ENCODE measurements at places on chromosomes 16 and 17.
A peak's percentile ranks its signal among the peaks of the same experiment; 100 is the strongest.

DNA sequence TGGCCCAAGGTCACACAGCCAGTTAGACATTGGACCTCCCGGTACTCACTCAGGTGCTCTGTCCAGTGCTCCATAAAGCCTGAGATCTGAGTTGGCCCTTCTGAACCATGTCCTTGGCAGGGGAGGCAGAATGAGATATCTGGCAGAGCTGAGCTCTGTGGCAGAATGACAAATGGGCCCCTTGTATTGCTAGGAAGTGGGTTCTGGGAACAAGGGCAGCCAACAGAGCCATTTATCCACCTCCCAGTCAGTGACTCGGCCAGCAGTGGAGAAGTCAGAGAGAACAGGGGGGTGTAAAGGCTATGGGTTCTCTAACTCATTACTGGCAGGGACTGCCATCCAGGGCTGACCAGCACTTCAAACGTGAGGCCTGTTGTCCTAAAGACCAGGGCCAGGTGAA is 117.1 kb upstream of the NLRP1 start:
- no peak for DNase-seq

DNA sequence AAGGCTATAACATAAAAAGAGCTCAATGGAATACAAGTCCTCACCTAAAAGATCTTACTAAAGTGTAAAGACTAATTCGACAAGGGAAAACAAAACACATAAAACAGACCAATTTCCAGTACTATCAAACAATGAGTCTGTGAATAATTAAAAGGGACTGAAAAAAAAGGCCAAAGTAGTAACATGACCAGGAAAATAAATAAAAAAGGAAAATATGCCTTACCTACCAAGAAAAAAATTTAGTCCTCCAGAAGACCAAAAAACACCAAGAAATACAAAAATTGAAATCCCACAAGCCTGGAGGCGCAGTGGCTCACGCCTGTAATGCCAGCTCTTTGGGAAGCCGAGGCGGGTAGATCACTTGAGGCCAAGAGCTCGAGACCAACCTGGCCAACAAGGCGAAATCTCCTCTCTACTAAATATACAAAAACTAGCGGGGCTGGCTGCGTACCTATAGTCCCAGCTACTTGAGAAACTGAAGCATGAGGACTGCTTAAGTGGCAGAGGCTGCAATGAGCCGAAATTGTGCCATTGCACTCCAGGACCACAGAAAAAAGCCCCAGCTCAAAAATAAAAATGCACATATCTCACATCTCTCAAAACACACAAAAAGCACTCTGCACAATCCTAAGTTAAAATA is 60.8 kb downstream of the TEX14 start:
- DNase-seq, result peak; percentile 2

GRCh38 chr16:2715966-2716885 is 3.8 kb downstream of the PRSS27 start:
- DNase-seq, result no peak

GRCh38 chr16:89184677-89184932 is 13.1 kb downstream of the CDH15 start:
- no peak for DNase-seq

DNA sequence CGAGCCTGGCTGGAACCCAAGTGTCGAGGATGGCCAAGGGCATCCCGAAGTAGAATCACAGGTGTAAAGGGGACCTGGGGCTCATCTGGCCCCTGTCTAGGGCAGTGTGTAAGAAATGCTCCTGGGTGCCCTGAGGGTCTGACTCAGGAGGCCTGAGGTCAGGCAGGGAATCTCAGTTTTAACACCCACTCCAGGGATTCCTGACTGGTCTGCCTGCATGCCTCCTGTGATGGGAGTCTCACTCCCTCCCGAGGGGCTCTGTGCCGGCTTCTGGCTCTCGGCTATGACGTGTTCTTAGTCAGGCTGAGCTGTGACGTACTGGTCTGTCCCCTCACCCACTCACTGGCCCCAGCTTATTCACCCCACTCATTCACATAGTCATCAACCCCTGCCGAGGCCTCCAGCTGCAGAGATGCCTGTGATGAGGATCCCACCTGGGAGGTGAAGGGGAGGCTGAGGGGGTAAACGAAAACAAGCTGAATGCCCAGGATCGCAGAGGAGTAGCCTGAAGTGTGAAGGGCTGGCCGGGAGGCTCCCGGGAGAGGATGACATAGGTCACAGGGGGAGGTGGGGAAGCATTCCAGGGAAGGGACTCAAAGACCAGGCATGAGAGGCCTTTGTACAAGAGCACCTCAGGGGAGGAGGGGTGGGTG is 23.8 kb downstream of the FAM83G start:
- no peak for DNase-seq

- DNase-seq, result no peak
Measured at GRCh38 chr16:4588386-4588785, 26.3 kb downstream of the UBALD1 start.

DNA sequence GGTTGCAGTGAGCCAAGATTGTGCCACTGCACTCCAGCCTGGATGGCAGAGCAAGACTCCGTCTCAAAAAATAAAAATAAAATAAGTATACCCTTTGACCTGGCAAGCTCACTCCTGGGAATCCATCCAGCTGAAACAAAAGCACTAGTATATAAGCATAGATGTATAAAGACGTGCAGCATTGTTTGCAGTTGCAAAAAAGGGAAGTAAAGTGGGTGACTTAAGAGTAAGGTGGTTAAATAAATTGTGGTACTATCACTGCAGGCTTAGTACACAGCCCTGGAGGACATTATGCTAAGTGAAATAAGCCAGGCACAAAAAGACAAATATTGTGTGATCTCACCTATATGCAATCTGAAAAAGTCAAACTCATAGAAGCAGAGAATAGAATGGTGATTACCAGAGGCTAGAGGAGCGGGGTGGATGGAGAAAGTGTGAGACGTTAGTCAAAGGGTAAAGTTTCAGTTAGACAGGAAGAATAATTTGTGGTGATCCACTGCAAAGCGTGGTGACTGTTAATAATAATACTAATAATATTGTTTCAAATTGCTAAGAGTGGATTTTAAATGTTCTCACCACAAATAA is 113.0 kb downstream of the MYO1D start:
- no peak for DNase-seq

GRCh38 chr17:56978441-56979090 is 635 bp downstream of the SCPEP1 start:
- DNase-seq, result no peak

DNA sequence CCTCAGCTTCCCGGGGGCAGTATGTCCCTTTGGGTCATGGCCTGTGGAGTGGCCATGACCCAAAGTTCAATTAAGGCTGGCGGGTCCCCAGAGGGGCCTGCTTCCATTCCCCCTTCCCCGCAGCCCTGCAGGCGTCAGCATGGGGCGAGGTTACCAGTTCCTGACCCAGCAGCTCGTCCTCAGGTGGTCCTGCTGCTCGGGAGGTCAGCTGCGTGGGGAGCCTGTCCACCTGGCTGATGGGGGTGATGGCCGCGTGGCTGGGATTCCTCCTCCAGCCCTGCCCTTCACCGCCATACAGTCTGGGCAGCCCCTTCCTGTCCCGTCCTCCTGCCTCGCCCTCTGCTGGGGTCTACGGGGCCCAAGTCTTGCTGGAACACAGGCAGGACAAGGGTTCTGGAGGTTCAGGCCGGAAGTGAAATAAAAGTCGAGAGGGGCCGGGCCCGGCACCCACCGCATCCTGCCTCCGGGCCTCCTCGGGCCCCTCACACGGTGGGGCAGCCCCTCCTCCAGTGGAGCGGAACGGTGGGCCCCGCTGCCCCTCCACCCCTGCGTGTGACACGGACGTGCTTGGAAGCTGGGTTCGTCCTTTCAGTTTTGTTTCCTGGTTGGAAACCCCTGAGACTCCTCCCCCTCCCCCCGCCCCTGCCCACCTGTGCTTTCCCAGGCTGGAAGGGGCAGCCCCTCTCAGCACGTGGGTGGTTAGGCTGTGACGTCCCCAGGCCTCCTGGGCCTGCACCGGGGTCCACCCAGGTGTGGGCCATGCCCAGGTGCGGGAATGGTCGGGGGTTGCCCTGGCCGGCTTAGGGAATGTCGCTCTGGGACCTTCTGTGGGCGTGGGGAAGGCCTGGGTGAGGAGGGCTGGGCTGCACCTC is 6.8 kb downstream of the UBALD2 start:
- DNase-seq, result peak; percentile 74

DNA sequence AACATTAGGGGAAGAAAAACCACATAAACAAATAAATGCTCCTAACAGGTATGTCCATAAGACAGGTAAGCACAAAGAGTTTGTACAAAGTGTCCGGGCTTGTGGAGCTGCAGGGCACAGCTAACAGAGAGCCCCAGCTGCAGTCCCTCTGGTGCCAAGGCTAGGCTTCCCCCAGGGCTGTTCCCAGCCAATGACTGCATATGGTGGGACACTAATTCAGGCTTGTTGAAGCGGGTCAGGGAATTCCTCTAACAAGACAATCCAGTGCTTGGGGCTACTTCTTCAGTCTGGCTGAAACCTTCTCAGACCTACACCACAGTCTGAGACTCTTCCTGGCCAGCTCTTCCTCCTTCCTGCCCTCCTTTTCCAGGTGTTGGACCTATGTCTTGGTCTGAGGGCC is 51.7 kb upstream of the ALDH3A1 start:
- DNase-seq, result no peak

GRCh38 chr17:47696717-47697642 is 3.0 kb downstream of the TBKBP1 start:
- no peak for DNase-seq

GRCh38 chr17:34374457-34374856 is 11.4 kb upstream of the CCL1 start:
- DNase-seq, result no peak

- no peak for DNase-seq
Measured at GRCh38 chr16:11128211-11129141, 127.5 kb downstream of the SOCS1 start.

DNA sequence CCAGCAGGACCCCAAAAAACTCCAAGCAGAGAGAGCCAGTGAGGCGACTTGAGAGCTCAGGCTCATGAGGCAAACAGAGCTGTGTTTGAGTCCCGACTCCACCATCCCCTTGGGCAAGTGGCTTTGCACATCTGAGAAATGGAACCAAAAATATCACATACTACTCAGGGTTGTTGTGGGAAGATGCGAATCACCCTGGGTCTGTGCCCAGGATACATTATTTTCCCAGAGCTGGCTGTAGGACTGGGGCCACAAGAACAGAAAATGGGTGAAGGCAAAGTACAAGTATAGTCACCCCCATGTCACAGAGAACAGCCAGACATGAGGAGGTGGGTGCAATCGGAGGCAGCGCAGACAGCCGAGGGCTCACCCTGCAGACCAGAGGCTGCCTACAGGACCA is 127.3 kb downstream of the GAS7 start:
- DNase-seq, result no peak

DNA sequence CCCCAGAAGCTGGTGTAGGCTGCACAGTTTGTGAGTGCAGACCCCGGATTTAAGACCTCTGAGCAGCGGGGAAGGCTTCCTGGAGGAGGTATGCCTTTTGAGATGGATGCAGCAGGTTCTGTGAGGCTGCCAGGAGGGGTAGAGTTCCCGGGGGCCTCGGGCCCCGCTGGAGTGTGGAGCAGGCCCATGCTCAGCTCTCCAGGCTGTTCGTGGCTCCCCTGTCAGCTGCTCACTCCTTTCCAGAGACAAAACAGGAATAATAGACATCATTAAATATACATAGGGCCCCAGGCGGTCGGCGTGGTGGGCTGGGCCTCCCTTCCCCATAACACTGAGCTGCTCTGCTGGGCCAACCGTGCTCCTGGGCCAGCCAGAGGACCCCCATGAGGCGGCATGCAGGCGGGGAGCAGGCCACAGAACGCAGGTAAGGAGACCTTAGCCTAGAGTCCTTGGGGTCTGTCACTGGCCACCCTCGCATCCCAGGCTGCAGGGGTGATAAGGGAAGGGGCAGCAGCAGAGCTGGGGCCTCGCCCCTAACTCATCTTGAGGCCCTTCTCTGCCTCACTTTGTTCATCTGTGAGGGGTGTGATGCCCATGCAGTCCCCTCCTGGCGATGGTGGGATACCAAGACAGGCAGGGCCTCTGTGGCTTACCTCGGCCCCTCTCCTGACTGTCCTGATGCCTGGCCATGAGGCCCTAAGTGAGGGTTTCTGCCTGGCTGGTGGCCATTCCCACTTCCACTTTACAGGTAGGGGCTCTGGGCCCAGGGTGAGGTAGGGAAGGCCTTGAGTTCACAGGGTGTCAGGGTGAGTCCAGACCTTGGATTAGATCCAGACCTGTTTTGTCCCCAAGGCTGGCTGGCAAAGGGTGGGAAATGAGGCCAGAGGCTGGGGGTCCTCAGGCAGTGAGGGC is at the start of gene MYO15A:
Gene MYO15A, plus strand, starts transcription at position 356 of the 912 bp plus-strand sequence. CDS start 10,045 bp downstream, outside the sequence.
- DNase-seq, result no peak

DNA sequence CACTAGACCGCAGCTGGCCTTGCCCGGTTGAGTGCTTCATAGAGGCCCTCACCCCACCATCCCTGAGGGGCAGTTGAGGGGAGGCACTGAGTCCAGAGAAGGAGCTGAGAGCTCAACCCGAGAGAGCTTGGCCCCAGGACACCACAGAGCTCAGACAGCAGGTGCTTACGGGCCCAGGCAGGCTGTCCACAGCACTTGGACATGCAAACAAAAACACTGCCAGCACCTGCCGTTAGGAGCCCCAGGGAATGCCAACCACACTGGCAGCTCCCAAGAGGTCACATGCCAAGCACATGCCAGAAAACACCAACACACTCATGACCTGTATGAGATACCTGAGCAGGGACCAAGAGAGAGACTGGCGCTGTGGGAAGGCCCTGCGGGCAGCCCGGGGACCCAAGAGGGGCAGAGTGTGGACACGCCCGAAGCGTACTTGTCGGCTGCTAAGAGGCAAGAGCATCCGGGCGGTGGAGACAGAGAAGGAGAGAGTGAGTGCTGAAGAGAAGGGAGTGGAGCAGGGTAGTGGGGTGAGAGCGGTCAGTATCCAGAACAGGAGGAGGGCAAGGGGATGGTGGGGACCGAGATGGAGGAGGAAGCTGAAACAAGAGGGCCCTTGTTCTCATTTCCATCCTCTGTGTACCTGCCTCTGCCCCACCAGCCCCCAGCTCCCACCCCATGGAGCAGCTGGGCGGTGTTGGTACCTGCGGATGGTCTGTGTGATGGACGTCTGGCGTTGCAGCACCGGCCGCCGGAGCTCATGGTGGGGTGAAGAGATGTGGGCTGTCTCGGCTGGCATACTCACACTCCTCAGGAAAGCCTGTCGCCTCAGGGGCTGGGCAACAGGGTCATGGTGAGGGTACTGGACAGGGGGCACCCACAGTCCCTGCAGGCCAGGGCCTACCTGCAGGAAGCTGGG is 8.2 kb downstream of the RHBDF1 start:
- no peak for DNase-seq

GRCh38 chr16:59601452-59601851 is 867.3 kb upstream of the GOT2 start:
- no peak for DNase-seq

GRCh38 chr16:2244926-2245795 is 6.2 kb downstream of the ECI1 start:
- no peak for DNase-seq

DNA sequence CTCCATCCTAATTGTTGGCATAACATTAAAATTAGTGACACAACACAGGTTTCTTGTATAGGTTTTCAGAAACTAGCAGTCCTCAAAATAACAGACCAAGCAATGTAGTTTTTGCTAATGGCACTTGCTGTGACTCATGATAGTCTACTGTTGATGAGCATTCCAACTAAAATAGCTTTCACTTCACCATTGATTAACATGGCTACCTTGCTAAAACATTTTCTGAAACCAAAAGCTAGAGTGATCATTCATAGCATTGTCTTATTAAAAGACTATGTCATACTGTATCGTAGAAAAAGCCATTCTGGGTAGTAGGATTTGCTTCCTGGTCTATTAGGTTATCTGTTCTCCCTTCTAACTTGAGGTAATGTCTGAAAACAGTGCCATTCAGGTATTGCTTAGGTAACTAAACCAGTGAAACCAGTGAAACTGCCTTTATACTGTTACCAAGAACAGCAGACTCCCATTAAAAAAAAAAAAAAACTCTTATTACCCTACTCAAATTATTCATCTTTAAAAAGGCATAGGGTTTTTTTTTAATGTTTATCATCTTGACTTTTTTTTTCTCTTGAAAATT is 2.5 kb upstream of the CLTC start:
- no peak for DNase-seq

Measured in activated T-helper 9 cell treated with anti-CD3 and anti-CD28 coated beads, Interleukin-2, amount 50 U/mL, for 16 hours (primary cell).